ENCODE measurements at places on chromosomes 5 and 9.

GRCh38 chr5:132812781-132813598 lies at the start of gene SOWAHA:
SOWAHA (plus strand) TSS chr5:132813302; CDS start chr5:132813622, 320 bp downstream.
- DNase-seq = no peak

DNA sequence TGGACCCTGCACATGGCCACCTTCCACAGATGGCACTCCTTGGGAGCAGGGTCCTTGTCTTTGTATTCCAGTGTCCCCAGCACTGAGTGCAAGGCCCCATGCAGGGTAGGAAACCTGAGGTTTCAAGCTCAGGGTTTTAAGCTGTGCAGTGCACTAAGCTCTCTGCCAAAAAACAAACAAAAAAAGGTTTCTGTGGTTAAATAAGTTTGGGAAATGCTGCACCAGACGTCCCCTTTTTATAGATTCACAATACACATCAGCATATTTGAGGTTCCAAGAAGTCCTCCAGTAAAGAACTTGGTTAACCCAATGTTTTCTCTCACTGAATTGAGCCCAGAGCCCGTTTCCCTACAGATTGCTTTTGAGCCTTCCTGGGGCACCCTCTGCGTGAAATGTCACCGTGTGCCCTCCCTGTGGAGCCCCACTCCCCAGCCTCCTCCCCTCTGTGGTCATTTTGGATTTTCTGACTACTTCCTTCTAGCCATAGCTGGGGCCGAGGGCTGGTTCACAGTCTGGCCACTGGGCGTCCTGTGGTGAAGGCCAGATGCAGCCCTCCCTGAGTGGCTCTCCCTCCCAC lies 17.1 kb downstream of the DELE1 start:
- DNase-seq = no peak

GRCh38 chr5:87400305-87400899 lies 12.3 kb downstream of the CCNH start:
- no peak for DNase-seq

DNA sequence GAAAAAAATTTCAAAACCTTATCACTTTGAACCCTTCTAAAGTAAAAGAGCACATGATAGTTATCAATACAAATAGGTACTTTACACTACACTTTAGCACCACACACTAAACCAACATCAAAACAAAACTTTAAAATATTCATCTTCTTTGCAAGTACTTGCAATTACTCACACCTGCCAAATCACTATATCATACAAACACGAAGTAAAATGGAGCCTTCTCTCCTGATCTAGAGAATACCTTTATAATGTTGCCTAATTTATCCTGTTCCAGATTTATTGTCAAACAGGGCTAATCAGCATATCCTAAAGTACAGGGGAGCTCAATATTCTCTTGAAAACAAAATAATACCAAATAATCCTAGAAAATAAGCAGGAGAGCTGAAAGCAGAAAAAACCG lies 3.0 kb downstream of the RNF145 start:
- DNase-seq = no peak

DNA sequence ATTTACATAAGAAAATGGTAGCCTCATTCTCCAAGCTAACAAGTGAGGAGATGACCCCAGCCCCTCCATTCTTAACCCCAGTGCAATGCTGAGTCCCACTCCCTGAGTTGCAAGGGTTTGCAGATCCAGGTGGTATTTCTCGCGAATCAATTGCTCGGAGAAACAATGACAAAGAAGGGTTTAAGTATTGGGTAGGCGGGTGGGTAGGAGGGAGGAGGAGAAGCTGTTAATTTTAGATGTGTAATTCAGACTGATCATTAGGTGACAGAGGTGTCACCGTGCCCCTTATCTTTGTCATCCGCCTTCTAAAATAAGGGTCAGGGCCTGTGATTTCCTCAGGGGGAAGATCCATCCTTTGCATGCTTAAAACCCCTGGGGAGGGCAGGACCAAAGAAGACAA lies 17.0 kb upstream of the SH3RF2 start:
- DNase-seq = no peak

DNA sequence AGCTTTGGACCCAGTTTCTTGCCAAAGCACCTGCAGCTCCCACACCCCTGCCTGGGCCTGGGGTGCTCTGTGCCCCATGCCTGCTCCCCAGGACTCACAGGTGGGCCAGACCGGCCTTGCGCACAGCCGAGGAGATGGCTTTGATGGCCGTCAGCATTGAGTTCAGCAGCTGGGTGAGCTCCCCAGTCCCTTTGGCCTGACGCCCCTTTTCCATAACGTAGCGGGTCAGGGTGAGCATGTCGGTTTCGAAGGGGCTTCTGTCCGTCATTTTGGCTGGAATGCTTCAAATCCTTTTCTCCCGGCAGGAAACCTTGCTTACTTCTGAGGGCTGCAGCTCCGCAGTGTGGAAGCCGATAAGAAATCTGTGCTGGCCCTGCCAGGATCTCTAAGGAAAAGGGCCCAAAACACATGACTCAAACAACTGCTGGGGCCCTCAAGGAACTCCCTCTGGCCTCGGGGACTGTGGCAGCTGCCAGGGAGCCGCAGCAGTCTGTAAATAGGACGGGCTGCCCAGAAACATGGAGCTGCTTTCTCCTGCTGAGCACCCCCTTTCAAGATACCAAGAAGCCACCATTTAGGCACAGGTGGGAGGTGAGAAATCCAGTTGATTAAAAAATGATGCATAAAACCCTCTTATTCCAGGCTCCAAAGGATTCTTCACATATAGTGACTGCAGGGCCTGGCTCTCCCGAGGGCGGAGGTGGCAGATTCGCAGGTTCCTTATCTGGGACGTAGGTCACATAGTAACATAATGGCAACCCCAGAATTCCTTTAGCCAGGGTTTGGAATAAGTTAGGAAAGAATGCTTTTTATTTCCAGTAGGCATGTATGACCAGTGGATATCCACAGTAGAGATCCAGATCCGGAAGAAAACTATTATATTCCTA lies at the start of gene FBP2:
TSS of gene FBP2 (minus strand) at position 366 of the 887 bp plus-strand sequence. CDS start at position 268, 98 bp downstream.
- DNase-seq = no peak

- no peak for DNase-seq
Observed at GRCh38 chr5:134188092-134188491, 11.3 kb upstream of the SKP1 start.

- DNase-seq = no peak
Observed at GRCh38 chr5:67095346-67096171, 101.0 kb downstream of the CD180 start.

GRCh38 chr5:142716963-142717362 lies 31.1 kb upstream of the FGF1 start:
- DNase-seq = peak; percentile 33

DNA sequence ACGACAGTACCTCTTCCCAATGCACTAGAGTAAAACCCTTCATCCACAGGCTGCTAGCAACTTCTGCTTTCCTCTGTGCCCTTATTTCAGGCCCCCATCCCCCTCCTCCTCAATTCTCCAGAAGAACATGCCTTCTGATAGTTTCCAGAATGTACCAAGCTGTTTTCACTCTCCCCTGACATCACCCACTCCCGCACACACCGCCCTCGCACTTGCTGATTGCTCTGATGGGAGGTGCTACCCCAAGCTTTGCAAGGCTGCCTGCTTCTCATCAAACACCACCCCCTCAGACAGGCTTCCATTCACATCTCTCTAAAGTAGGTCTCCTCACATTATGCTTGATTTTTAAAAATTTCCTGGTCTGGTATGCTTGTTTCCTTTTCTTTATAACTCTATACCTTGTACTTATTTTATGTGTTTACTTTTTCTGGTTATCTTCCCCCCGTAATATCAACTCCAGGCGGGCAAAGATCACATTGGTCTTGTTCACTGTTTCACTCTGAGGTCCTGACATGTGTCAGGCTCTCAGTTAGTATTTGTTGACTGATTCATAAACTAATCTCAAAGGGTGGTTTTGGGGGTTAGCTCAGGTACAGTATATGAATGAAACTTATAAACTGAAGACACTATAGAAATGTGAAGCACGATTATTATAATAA lies 91.0 kb upstream of the C9orf72 start:
- no peak for DNase-seq

DNA sequence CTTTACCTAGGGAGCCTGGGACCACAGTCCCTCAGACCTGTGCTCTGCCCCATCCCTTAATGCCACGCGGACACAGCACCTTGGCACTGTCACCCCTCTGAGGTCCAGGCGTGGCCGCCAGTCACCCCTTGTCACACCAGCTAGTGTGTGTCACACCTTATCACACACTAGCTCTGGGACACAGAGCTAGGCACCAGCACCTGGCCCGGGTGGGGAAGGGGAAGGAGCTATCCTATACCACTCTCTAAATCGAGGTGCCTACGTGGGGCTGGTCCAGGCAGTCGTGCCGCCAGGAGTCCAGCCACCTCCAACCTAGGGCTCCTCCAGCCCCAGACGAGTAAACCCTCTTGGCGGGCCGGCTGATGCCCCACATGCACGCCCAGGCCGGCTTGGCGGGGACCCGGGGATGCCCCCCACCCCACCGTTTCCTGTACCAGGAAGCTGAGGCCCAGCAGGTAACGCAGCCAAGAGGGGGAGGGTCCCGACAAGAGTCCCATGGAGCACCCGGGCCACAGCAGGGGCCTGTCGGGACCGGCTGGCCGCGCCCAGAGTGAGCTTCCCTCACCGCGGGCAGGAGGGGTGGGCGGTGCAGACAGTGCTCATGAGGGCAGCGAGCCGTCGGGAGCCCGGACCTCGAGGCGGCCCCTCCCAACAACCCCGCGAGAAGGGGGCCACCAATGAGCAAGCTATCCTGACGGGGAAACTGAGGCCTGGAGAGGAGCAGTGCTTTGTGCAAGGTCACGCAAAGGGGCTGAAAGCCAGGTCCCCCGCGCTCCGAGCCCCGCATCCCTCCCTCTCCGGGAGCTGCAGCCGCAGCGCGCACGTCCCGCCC lies 550 bp downstream of the CORO2A start:
- DNase-seq = no peak

- no peak for DNase-seq
Observed at GRCh38 chr5:20649966-20650365, 662.0 kb upstream of the CDH18 start.

GRCh38 chr5:78922879-78923621 lies 62.1 kb downstream of the ARSB start:
- DNase-seq = no peak

DNA sequence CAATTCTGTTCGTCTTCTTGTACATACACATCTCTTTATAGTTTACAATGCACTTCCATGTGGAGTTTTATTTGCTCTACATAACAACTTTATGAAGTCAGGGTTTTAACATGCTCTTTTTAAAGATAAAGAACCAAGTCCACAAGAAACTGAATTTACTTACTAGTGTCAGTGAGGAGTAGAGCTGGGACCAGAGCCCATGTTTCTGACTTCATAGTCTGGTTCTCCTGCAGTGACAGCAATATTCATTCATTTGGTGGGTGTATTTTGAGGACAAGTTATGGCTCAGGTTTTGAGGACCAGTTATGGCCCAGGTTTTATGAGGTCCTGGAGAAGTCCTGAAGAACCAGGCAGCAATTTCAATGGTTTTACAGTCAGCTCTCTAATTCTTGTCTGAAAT lies 481.9 kb upstream of the TNC start:
- no peak for DNase-seq

DNA sequence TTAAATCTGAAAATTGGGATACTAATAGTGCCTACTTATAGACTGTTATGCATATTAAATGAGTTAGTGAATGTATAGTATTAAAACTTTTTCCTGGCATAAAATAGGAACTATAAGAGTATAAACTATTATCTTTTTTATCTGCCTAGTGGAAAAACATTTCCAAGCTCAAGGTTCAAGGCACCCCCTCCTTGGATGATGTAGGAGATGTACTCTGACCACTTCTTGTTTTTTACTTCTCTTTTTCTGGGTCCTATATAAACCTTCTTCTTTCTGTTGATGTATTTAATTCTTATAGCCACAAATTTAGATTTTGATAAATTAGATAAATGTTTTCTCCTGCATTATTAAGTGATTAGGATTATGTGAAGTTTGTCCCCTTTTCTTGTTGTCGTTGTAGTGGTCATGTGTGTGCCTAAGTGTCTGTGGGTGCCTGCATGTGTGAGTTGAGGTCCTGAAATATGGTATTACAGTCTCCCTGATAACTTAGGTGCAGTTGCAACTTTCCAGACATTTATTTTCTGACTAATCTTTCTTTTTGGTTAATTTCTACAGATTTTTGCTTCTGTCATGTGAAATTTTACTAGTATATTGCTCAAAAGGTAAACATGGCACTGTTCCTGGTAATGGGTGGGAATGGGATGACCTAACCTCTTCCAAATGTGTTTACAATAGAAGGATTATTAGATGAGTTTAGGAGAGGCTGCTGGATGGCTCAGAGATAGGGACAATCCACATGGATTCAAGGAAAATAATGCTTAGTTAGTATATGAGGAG lies 160.8 kb upstream of the CDKN2B start:
- no peak for DNase-seq

- peak; percentile 92 for DNase-seq
Observed at GRCh38 chr9:108057421-108058134, 568.0 kb upstream of the KLF4 start.

GRCh38 chr9:7790022-7790818 lies 9.4 kb downstream of the DMAC1 start:
- no peak for DNase-seq

DNA sequence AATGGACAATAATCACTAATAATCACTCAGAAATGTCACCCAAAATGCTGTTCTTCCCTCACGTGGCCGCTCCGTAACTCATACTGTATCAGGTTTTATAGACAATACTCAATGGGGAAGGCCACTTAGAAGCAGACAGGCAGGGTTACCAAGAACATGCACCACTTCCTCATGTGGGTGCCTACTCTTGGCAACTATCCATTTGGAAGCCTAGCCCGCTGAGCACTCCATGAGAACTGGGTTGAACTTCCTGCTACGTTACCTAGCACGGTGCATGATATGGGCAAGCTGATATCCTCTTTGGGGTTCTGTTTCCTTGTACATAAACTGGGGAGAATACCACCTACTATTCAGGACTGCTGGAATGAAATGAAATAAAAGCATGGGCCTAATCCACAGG lies 14.3 kb downstream of the DAP start:
- DNase-seq = no peak

DNA sequence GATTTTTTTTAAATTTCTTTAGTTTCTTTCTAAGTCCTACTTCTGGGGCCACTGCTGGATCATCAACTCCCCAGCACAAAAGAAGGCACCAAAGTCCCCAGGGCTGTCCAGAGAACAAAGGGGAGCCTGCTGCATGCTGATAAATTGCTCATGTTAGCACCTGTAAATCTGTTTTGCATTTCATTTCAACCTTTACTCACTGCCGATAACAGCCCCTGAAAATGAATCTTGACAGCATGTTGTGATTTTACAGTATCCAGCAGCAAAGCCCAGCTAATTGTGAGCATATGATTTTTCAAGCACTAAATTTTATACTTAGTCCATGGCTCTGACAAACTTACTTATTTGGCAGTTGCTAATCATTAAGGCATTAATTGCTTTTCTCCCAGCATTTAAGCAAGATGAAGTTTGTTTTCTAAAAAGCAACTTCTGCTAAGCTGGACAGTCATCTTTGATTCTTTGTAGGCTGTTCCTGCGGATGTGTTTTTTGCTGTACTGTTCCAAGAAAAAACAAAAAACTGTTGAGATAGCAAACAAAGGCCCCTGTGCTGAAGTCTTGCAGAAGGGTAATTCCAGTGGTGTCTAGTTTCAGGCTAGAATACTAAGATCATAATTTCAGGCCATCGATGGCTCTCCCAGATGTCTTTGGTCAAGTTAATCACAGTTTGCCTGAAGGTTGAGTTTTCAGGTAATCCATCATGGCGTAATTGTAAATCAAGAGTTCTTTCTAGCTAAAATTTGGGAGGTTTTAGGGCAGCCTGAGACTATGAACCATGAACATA lies 73.1 kb upstream of the GAS1 start:
- DNase-seq = no peak

Measured in AG04450 (cell line).